H9 (cell line): ENCODE measurements at places on chromosomes 3 and 15.

GRCh38 chr3:28317438-28318022, 31.0 kb upstream of the ZCWPW2 start:
- no peak for DNase-seq

DNA sequence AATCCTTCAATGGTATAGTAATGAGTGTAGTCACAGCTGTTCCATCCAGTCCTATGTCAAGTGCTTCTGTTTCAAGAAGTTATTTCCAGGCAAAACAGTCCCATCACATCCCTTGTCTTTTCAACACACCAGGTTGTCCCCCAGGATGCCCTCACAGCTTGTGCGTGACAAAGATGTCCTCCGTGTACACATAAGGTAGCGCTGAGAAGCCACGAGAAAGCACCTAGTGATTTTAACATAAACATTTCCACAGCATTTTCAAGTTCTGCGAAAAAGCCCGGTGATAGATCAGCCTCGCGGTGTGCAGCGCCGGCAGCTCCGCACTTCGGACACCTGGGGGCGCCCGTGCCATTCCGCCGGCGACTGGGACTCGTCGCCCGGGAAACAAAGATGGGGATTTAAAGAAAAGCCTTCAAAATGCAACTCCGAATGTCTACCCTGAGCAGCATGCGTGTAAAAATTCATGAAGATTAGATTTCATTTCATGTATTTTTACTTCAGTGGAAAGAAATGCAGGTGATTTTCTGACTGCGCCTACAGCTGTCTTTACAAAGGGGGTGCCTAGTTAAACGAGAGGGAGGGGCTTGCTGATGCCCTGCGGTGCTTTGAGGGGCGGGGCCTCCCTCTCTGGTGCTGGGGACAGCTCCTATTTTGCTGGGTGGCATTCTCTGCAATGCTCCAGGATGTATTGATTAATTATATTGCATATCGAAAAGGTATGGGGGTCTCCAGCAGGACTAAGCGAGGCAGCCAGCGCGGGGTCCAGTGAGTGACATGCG, 49.9 kb downstream of the KY start:
- peak; percentile 73 for DNase-seq

GRCh38 chr3:138390582-138390932, 42.2 kb downstream of the MRAS start:
- no peak for DNase-seq

DNA sequence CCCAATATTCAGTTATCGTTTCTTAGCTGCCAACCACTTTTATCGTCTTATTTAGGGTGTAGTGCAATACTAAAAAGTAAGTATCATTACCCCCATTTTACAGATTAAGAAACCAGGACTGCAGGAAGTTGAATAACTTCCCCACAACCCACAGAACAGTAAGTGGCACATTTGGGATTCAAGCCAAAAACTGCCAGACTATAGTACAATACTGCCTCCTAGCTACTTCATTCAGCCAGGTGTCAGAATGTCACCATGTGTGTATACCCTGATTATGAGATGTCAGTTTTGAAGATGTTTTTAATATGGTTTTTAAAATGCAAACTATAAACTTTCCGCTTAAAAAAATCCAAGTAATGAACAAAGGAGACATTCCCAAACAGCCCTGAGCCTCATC, 74.2 kb upstream of the PROK2 start:
- no peak for DNase-seq

DNA sequence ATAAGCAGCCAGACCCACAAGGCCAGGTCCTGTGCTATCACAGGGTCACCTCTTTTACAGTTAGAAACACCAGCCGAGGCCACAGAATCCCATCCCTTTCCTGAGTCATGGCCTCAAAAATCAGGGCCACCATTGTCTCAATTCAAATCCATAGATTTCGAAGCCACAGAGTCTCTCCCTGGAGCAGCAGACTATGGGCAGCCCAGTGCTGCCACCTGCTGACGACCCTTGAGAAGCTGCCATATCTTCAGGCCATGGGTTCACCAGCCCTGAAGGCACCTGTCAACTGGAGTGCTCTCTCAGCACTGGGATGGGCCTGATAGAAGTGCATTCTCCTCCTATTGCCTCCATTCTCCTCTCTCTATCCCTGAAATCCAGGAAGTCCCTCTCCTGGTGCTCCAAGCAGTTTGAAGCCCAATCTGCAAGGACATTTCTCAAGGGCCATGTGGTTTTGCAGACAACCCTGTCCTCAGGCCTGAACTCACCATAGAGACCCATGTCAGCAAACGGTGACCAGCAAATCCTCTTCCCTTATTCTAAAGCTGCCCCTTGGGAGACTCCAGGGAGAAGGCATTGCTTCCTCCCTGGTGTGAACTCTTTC, 39.6 kb downstream of the TGM4 start:
- DNase-seq, result peak; percentile 85

DNA sequence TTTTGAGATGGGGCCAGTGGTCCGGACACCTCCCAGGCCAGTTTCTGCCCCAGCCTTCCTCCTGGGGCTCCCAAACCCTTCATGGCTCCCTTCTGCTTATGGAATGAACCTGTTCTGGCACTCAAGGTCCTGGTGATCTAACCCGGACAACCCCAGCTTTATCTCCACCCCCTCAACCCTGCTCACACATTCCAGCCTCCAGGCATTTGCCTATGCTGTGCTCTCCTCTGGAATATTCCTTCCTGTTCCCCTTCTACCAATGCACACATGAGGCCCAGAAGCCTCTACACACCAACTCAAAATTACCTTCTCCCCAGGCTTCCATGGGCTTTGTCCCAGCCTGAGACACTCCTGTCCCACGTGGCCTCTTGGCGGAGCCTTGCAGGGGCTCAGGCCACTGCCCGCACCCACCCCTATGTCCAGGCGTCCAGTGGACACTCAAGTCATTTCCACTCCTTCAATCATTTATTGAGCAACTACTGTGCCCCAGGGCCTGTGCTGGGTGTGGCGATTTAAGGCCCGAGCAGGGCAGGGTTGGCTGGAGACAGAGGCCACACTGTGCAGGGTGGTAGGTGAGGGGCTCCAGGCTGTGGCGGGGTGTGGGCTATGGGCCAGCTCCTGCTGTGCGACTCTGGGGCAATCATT, 18.8 kb downstream of the PLXND1 start:
- no peak for DNase-seq

DNA sequence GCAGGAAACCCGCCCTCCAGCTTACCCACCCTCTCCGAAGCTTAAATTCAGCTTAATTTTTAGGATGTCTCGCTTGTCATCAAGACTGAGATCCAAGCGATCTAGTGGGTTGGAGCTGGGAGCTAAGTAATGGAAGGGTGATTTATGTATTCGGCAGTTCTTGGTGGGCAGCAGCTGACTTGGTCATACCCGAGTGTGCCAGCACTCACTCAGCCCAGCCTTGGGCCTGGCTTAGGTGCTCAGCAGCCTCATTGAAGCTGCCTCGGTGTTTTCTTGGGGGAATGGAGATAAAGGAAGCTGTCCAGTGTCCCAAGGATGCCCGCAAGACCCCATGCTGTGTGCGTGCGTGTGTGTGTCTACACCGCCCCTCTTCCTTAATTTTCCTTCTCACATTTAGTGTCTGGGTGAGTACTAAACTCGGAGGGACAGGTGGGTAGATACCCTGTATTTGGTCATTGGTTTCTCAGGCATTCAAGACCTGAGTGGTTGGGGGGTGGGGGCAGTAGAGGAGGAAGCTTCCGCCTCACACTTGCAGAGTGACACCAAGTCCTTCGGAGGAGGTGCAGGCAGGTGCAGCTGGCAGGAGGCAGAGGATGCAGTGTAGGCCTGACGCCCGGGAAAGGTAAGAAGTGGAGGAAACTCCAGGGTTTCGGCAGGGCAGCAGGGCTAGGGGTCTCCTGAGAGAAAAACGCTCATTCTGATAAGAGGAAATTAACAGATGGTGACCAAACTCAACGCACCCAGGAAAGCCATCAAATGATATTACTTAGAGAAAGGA, 92.8 kb downstream of the PCSK6 start:
- peak; percentile 25 for DNase-seq

- no peak for DNase-seq
Measured at GRCh38 chr3:144529566-144529965, 557.9 kb downstream of the DIPK2A start.

DNA sequence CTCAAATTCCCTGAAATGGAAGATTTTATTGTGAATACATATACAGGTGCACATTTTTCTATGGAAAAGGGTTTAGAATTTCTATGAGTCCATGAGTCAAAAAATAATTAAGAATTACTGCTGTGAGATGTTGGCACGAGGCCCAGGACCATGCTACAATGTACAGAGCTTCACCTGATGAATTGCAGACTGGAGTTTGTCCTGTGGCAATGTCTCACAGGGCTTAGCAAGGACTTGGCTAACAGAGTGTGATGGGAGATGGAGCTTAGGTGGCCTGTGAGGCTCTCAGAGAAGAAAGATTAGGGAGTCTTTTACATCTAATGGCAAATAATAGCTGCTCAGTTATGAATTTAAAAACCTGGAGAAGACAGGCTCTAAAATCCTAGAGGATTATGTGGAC, 219.5 kb upstream of the CBLB start:
- DNase-seq, result no peak

DNA sequence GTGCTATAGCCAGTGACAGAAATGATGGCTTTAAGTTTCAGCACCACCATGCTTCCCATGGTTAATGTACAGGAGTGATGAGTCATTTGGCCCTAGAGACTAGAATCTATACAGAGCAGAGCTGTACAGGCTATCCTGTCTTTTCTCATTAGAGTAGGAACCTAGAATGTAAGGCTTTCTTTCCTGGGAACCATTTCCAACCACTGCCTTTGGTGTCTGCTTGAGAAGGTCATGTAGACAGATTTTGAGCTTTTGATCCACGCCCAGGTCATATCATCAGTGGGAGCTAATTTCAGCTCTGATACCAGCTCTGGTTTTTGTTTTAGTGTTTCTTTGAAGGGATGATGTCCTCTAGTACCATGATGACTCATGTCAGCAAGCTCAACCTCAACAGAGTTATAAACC, 543.1 kb downstream of the NTRK3 start:
- DNase-seq, result no peak

GRCh38 chr3:51709004-51709420, 2.1 kb downstream of the GRM2 start:
- peak; percentile 25 for DNase-seq

DNA sequence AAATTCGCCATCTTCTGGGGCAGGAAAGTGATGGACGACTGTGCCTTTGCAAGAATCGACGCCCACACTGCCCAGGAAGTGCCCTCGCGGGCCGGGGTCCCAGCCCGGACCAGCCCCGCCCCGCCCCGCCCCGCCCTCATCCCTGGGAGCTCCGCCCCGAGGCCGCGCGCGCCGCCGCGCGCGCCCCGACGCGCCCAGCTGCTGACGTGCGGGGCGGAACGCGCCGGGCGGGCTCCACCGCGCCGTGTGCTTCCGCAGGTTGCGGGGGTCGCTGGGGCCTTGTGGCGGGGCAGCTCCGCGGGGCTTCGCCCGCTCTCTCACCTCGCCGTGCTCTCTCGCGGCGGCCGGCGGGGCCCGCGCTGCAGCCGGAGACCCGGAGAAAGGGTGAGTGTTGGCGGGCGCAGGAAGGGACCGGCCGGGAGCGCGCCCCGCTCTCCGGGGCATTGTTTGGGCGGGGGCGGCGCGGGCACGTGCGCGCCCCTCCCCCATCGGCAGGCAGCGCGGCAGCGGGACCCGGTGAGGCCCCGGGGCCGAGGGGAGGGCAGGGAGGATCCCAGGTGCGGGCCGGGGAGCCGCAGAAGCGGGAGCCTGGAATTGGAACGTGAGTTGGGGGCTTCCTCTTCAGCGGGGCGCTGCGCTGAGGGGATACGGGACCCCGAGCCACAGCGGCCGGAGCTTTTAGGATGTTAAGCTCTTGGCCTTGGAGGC, at the start of gene YEATS2:
TSS of gene YEATS2 (plus strand) at position 188 of the 708 bp plus-strand sequence. CDS start 17,366 bp downstream, outside the sequence.
- DNase-seq, result peak; percentile 82

GRCh38 chr15:73838831-73839426, 34.4 kb upstream of the TBC1D21 start:
- DNase-seq, result no peak

DNA sequence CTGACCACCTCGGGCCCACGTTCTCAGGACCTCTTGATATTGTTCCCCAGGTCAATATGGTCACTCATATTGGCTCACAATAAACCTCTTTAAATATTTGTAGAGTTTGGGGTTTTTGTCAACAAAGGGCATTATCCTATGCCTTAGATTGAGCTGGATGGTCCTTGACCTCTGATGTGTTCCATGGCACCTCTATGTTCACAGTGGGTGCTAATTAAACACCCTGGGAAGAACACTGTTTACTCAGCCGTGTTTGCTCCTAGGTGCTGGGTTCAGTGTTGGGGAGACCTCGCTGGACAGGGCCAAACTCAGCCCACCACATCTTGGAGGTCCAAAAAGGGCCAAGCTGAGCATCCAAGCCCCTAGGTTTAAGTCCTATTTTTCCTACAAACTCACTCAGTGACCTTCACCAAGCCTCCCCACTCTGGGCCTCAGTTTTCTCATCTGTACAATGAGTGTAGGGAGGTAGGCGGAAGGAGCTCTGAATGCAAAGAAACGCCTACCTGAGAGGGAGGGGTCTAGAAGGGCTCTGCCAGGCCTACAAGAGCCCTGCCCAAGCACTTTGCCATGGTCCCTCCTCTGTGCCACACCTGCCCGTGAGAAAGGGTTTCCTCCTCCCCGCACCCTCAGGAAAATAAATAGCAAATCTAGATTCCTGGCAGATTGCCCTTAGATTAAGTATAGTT, 7.2 kb downstream of the FAM174B start:
- DNase-seq, result no peak

DNA sequence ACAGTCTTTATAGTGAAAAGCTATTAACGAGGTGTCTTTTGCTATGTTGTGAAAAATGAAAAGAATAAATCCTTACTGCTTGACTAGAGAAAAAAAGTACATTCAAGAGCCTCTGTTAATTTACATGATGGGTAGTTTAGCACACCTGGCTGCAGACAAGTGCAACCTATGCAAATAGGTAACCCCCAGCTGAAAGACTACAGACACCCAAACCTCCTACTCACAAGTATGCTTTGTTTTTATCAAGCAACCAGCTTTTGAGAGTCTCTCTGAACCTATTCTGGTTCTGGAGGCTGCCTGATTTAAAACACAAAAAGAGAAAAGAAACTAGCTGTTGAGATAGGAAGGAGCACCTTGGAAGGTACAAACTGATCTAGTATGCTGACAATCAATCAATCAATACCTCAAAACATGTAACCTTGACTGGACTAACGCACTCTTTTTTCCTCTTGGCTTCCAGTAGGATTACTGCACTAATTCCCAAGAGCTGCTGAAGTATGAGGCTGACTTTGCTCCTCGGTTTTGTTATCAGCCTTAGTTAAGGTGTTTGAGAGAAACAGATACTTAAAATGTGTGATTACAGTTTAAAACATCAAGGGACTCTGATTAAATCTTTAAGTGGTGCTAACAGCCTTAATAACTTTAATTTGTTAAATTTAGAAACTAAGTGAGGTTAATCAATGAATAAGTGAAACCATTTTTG, 63.6 kb downstream of the OSBPL10 start:
- DNase-seq, result no peak

GRCh38 chr3:43345877-43346276, 59.5 kb downstream of the SNRK start:
- no peak for DNase-seq

DNA sequence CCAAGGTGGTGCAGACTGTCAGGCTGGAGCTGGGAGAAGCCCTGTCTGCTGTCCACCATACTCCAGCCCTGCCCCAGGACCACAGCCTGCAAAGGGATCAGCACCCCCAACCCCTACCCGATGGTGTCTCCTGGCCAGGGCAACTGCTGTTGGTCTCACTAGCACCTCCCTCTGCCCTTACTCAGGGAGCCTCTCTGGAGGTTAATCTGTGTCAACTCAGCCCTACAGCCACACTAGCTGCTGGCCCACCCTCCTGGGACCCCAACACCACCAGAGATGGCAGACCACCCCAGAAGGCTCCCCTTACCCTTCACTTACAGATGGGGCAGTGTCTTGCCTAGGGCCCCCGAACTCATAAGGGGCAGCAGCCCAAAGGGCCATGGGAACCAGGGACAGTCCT, 65.2 kb downstream of the TLE3 start:
- DNase-seq, result no peak

- no peak for DNase-seq
Measured at GRCh38 chr3:16112910-16113504, 61.5 kb upstream of the GALNT15 start.
